ENCODE measurements at places on chromosomes 11 and 22. TPM values are rescaled to one million over a fixed set of nuclear protein-coding genes. Genes with fewer than 3 reads are reported as not detected.

GRCh38 chr22:45298934-45299505 lies 10.7 kb upstream of the FAM118A start:
- DNase-seq, result no peak
- H3K4me1 ChIP-seq, result no peaks in the 10 kb centered on the region

DNA sequence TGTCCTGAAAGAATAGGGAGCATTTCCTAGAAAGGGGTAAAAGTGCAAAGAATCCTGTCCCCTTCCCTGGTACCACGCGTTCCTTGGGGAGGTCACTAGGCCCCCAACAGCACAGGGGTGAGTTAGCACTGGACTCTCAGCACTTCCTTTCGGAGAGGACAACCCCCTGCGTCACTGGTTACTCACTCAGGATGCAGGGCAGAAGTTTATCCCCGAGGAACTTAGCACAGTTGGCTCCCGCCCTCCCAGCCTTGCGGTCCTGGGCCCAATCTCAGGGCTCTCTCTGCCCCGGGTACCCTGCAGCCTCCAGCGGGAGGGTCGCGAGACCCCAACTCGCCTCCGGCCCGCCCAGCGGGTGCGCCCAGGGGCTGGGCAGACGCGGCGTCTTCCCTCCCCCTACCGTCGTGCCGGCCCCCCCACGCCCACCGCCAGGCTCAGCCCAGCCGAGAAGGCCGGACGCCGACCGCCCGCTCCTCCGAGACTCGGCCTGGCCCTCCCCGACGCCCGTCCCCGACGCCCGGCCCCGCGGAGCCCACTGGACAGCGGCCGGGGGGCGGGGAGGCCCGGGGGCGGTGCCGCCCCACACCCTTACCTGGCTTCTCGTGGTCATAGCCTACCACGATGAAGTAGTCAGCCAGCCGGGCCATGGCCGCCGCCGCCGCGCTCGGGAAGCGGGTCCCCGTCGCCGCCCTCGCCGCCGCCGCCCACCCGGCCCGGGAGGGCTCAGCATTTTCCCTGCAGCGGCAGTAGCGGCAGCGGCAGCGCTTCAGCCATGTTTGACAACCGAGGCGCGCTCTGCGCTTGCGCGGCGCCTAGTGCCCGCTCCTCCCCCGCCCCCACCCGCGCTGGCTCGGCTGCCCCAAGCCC lies at the start of gene SBF2:
Gene SBF2, minus strand, starts transcription at position 797 of the 867 bp plus-strand sequence. Its CDS starts 150 bp downstream, at position 647.
- H3K27me3 ChIP-seq, result no peaks in the 10 kb centered on the region
- peaks cover 5% of the 10 kb centered on the region for H3K4me1 ChIP-seq
- H3K27ac ChIP-seq, result peak within 1 kb of the TSS; percentile 93
- DNase-seq, result peak; percentile 83

DNA sequence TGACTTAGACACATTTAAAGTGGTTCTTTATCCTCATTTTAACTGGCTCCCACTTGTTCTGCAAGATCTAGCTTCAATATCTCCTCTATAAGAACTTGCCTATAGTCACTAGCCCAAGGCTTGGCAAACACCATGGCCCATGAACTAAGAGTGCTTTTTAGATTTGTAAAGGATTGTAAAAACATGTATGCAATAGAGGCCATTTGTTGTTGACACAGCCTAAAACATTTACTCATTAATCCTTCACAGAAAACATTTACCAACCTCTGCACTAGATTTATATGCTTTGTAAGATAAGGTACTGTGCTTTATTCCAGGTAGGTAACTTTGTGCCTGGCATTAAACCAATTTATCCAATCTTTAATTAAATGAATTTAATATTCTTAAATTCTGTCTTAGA lies 5.5 kb downstream of the HYLS1 start:
- H3K4me3 ChIP-seq, result no peak overlapping the region
- H3K4me1 ChIP-seq, result peaks cover 4% of the 10 kb centered on the region
- no peak overlapping the region for H3K27ac ChIP-seq
- H3K36me3 ChIP-seq, result peaks cover 4% of the 10 kb centered on the region

DNA sequence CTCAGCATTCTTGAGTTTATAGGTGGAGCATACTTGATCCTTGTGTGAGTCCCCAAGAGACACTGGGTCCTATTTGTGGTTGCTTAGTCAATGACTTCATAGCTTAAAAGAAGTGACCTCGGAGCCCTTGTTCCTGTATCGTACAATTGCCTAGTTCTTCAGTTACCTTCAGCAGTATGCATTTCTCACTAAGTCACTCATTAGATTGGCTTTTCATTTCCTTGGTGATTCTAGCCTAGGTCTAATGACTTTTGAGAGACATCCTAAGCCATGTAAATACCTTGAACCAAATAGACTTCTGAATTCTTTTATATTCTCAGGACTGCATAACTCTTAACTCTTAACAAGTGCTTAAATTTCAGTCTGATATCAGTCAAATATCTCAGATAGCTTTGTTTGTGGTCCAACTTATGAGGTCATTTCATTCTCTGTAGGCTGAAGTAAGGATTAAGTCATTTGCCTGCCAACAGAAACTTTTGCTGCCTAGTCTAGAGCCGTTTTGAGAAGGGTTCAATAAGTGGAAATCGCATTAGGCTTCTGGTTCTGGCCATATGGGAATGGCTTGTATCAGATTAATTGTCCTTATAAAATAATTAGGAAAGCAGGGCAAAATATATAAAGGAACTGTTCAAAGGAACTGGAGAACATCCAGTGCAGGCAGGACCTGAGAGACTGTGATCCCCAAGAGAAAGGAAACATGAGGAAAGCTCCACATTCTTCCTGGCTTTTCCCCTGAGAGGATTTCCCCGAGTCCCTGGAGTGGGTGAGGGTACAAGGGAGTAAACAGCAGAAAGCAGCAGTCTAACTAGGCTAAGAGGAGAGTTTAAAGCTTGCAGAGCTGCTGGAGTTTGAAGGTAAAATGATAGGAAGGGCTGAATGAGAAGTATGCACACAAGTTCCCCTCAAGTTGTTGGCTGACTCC lies 39.9 kb downstream of the TRAF6 start:
- DNase-seq, result no peak
- H3K27ac ChIP-seq, result no peak overlapping the region
- H3K4me3 ChIP-seq, result no peak overlapping the region
- no peaks in the 10 kb centered on the region for H3K4me1 ChIP-seq
- H3K27me3 ChIP-seq, result no peaks in the 10 kb centered on the region

DNA sequence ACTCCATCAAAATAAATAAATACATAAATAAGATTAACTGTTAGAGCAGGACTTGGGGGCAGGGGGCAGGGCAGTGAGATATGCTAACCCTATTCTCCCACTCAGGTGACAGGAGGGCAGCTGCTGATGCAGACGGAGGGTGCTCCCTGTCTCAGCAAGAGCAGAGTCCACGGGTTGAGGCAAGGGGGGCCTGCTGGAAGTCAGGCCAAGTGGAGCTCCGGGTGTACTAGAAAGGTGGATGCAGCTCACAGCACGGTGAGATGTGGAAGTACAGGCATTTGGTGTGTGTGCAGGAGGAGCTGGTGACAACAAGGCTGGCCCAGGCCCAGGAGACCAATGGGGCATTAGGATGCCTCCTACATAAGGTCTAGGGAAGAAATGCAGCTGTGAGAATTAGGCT lies 467.3 kb upstream of the B3GAT1 start:
- DNase-seq, result no peak
- no peaks in the 10 kb centered on the region for H3K27me3 ChIP-seq
- H3K36me3 ChIP-seq, result no peaks in the 10 kb centered on the region
- no peak overlapping the region for H3K4me3 ChIP-seq

GRCh38 chr11:119797736-119798135 lies 68.7 kb upstream of the NECTIN1 start:
- H3K4me3 ChIP-seq, result no peak overlapping the region
- H3K36me3 ChIP-seq, result no peaks in the 10 kb centered on the region
- H3K27me3 ChIP-seq, result no peaks in the 10 kb centered on the region
- H3K27ac ChIP-seq, result no peak overlapping the region
- H3K4me1 ChIP-seq, result no peaks in the 10 kb centered on the region
- DNase-seq, result no peak

- H3K27ac ChIP-seq, result no peak overlapping the region
- no peak for DNase-seq
- H3K4me1 ChIP-seq, result no peaks in the 10 kb centered on the region
- no peak overlapping the region for H3K4me3 ChIP-seq
- no peaks in the 10 kb centered on the region for H3K27me3 ChIP-seq
- H3K36me3 ChIP-seq, result peaks cover 18% of the 10 kb centered on the region
Observed at GRCh38 chr11:108705061-108705460, 40.2 kb downstream of the DDX10 start.

- H3K36me3 ChIP-seq, result no peaks in the 10 kb centered on the region
- H3K4me1 ChIP-seq, result peaks cover 3% of the 10 kb centered on the region
- DNase-seq, result peak; percentile 67
- no peak overlapping the region for H3K27ac ChIP-seq
- no peak overlapping the region for H3K4me3 ChIP-seq
- H3K27me3 ChIP-seq, result no peaks in the 10 kb centered on the region
Observed at GRCh38 chr11:64888729-64889511, 10.5 kb upstream of the EHD1 start.

GRCh38 chr11:25755918-25756584 lies 575.9 kb upstream of the ANO3 start:
- peaks cover 9% of the 10 kb centered on the region for H3K4me1 ChIP-seq
- H3K36me3 ChIP-seq, result no peaks in the 10 kb centered on the region
- DNase-seq, result no peak
- H3K27ac ChIP-seq, result no peak overlapping the region
- H3K4me3 ChIP-seq, result no peak overlapping the region

- H3K4me1 ChIP-seq, result peaks cover 24% of the 10 kb centered on the region
- no peak overlapping the region for H3K4me3 ChIP-seq
- no peaks in the 10 kb centered on the region for H3K36me3 ChIP-seq
- no peaks in the 10 kb centered on the region for H3K27me3 ChIP-seq
- H3K27ac ChIP-seq, result no peak overlapping the region
Observed at GRCh38 chr11:44759743-44760476, 33.1 kb downstream of the TSPAN18 start.

- no peak overlapping the region for H3K4me3 ChIP-seq
- no peak overlapping the region for H3K27ac ChIP-seq
- DNase-seq, result no peak
Observed at GRCh38 chr22:28316014-28316413, 363.6 kb downstream of the TTC28 start.

GRCh38 chr22:20530368-20531153 lies 23.2 kb downstream of the MED15 start:
- peak overlapping the region; percentile 85 for H3K27ac ChIP-seq
- peaks cover 31% of the 10 kb centered on the region for H3K4me1 ChIP-seq
- no peak overlapping the region for H3K4me3 ChIP-seq
- H3K36me3 ChIP-seq, result no peaks in the 10 kb centered on the region
- no peaks in the 10 kb centered on the region for H3K27me3 ChIP-seq
- peak; percentile 36 for DNase-seq

GRCh38 chr22:19713650-19714311 lies 522 bp upstream of the SEPTIN5 start:
- H3K4me1 ChIP-seq, result peaks cover 39% of the 10 kb centered on the region
- H3K36me3 ChIP-seq, result no peaks in the 10 kb centered on the region
- no peak overlapping the region for H3K4me3 ChIP-seq
- peak; percentile 37 for DNase-seq

DNA sequence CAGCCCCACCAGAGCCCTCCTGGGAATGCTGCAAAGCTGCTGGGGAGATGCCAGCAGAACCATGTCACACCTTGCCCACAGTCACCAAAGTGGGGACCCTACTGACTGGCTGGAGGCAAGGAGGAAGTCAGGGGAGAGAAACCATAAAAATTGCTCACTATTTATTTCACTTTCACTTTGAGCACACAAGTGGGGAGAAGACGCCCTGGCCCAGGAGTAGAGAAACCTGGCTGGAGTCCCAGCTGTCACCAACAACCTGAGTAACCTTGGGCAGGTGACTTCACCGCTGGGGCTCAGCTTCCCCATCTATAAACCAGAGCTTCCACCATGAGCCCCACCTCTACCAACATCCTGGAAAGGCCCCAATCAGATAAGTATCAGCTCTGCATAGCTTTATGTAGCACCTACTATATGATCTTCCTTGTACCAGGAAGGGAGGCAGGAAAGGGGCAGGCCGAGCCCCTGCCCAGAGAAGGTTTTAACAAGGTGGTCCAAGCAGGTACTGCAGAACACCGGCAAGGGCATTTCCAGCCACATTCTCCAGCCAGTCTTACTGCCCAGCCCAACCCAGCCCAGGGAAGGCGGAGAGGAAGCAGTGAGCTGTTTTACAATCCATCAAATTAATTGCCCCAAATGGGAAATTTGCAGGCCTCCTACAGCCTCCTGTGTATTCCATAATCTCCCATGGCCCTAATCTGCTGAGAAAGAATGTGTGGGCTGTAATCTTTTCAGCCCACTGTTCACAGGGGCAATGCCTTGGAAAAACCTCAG lies 27.6 kb downstream of the PLEKHA7 start:
- no peaks in the 10 kb centered on the region for H3K36me3 ChIP-seq
- DNase-seq, result peak; percentile 93
- H3K4me3 ChIP-seq, result no peak overlapping the region
- H3K27me3 ChIP-seq, result no peaks in the 10 kb centered on the region
- H3K4me1 ChIP-seq, result peaks cover 53% of the 10 kb centered on the region

DNA sequence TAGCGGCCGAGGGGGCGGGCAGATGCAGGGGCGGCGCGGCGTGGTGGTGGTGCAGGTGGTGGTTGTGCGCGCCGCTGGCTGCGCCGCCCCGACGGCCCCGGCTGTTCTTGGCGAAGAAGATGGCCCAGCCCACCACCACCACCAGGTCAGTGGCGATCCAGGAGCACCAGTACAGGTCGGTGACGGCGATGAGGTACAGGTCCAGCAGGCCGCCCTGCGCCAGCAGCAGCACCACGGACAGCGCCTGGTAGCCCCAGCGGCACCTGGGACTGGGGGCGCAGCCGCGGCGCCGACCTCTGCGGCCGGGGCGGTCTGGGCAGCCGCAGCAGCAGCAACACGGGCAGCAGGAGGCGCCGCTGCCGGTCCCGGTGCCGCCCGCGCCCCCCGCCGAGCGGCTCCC lies 879 bp downstream of the TMEM121B start:
- no peaks in the 10 kb centered on the region for H3K27me3 ChIP-seq
- H3K36me3 ChIP-seq, result no peaks in the 10 kb centered on the region
- peaks cover 13% of the 10 kb centered on the region for H3K4me1 ChIP-seq

DNA sequence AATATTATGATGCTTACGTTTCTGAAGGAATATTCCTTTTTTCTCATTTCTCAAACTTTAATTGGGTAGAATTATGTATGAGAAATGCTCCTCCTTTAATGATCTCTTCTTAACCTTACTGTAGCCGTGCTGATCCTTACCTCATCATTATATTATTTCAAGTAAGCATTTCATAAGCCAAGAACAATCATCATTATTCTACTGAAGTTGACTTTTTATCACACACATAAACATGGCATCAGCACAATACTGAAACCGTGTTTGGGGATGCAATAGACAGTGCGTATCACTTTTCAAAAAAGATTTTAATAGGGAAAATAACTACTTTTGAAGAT lies 162.8 kb downstream of the ARHGAP42 start:
- no peaks in the 10 kb centered on the region for H3K27me3 ChIP-seq
- H3K27ac ChIP-seq, result no peak overlapping the region
- no peak for DNase-seq
- no peaks in the 10 kb centered on the region for H3K36me3 ChIP-seq

- no peaks in the 10 kb centered on the region for H3K27me3 ChIP-seq
- H3K4me3 ChIP-seq, result no peak overlapping the region
- H3K27ac ChIP-seq, result peak overlapping the region; percentile 51
- no peaks in the 10 kb centered on the region for H3K36me3 ChIP-seq
- peaks cover 4% of the 10 kb centered on the region for H3K4me1 ChIP-seq
- no peak for DNase-seq
Observed at GRCh38 chr11:6927030-6927617, 898 bp downstream of the ZNF215 start.

The SEPTIN3 gene
- total RNA-seq, result 0.54 TPM

The SRRD gene
- total RNA-seq, result 24.1 TPM

The TALDO1 gene
- total RNA-seq, result 300 TPM

The GPHA2 gene
- total RNA-seq, result not detected

The PLAAT3 gene
- 42.8 TPM for total RNA-seq

The MAJIN gene
- not detected for total RNA-seq

The OR52D1 gene
- not detected for total RNA-seq

The PGA3 gene
- 4.3 TPM for total RNA-seq

The SLC17A6 gene
- not detected for total RNA-seq

The SELENOH gene
- total RNA-seq, result 130 TPM

The RAB1B gene
- total RNA-seq, result 122 TPM
